ENCODE measurements at places on chromosomes 13 and 19.

DNA sequence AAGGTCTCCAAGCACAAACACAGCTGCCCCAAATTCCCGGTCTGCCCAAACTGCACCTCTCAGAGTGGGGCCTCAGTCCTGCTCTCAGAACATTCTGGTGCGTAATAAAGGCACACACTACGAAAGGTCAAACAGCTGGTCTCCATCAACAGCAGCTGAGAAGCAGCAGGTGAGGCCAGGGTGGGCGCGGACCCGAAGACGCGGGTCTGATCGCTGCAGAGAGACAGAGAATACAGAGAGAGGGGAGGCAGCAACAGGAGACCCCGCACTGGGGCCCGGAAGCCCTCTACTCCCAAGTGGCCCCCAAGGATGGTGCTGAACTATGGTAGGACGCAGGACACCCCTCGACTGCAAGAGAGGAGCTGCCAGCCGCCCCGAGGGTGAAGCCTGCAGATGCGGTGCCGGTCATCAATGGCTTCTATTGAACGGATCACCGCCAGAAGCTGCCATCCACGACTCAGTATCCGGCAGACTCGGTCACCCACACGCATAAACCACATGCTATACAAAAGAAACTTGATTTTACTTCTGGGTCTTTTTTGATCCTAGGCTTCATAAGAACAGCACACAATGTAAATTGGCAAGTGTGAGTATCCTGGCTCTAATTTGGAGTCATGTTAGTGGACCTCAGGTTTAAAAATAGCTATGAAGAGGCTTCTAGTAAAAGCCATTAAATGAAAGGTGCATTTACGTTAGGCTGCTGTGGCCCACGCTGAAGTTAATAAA lies 33.4 kb downstream of the STK24 start:
- DNase-seq: no peak

- no peak for DNase-seq
Observed at GRCh38 chr19:33689868-33690267, 68.1 kb downstream of the CHST8 start.

GRCh38 chr13:56864451-56864850 lies 276.3 kb upstream of the PRR20A start:
- DNase-seq: no peak

DNA sequence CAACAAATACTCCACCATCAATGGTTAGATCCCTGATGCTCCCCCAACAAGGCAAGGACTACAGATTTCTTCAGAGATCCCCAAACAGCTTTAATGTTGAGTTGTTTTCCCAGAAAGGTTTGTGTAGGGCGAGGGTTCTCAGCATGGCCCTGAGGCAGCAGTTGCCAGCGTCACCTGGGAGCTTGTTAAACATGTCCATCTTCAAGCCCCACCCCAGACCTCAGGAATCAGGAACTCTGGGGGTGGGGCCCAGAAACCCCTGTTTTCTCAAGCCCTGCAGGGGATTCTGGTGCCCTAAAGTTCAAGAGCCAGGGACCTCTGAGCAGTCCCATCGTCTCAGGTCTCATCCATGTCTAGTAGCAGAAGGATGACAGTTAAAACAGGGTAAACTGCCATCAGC lies 9.6 kb downstream of the EFNB2 start:
- no peak for DNase-seq

DNA sequence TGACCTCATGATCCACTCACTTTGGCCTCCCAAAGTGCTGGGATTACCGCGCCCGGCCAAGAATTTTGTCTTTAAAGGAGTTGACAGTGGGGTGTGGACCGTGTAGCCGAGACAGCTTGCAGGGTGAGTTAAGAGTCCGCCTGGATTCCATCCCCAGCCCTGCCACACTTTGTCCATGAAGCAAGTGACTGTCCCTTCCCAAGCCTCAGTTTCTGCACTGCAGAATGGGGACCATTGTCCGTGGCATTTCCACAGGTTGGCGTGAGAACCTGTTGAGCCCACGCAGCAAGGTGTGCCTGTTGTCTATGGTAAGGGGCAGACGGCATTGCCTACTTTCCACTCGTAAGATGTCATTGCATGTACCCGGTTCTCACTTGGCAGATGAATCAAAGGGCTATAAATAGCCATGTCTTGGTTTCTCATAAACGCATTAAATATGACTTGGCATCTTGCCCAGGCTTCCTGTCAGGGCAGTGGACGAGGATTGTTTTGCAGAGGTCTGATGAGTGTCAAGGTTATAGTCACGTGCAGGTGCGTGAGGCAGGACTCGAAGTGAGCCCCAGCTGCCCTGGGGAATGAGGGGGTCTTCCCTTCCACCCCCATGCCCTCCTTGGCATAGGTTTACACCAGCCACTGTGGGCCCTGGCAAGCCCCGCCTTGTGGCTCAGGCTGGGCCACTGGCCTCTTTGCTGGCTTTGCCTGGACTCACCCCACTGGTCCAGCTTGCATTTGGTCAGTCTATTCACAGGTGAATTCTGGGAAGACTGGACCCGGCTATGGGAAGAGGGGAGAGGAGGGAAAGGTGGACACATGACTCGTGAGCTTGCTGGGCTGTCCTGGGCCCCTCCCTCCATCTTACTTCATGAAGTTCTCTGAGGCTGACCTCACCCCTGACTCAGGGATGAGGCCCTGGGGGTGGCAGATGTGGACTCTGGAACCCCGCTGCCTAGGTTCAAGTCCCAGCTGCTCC lies 14.6 kb downstream of the FAM187B start:
- DNase-seq: no peak

- DNase-seq: no peak
Observed at GRCh38 chr13:99403458-99403971, 96.3 kb upstream of the GPR183 start.

- DNase-seq: no peak
Observed at GRCh38 chr13:110431425-110432294, 124.6 kb downstream of the COL4A2 start.

- DNase-seq: no peak
Observed at GRCh38 chr13:83007226-83007625, 875.0 kb downstream of the SLITRK1 start.

DNA sequence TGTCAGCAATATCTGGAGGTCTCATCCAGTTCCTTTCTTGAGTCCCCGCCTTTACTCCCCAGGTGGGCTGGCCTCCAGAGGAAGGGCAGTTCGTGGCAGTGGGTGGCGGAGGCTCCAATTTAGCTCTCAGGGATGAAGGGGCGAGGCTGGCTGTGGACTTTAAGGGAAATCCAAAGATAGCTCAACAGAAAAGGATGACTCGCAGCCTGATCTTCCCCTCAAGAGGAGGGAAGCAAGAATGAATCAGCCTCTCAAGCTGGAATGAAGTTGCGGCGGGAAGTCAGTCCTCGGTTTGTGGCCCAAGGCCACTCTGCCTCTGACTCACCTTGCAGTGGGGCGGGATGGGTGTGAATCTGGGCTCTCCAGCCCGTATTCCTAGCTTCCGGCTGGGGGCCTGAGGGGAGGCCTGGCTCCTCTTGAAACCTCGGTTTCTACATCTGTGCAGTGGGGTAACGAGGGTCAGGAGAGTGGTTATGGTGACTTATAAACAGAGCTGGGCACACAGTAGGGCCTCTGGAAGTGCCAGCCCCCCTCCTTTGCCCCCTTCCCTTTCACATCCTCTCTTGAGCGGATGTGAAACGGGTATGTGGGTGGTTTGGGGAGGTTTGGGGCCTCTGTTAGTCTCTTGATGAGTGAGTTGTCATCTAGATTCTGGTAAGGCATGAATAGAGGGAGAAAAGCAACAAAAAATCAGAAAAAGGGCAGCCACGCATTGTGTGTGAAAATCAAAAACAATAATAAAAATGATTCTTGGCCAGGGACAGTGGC lies 10.5 kb upstream of the SMG9 start:
- DNase-seq: no peak

DNA sequence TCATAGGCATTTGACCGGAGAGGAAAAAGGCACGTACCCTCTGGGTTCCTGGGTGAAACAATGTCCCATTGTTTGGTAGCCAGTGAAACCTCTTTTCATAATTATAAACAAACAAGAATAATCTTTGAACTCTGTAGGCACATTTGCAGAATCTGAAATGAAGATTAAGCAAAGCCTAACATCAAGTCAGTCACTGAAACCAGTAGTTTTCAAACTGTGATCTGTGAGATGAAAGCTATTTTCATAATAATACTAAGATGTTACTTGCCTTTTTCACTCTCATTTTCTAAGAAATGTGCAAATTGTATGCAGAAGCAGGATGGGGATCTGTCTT lies 105.4 kb downstream of the WDFY2 start:
- no peak for DNase-seq

DNA sequence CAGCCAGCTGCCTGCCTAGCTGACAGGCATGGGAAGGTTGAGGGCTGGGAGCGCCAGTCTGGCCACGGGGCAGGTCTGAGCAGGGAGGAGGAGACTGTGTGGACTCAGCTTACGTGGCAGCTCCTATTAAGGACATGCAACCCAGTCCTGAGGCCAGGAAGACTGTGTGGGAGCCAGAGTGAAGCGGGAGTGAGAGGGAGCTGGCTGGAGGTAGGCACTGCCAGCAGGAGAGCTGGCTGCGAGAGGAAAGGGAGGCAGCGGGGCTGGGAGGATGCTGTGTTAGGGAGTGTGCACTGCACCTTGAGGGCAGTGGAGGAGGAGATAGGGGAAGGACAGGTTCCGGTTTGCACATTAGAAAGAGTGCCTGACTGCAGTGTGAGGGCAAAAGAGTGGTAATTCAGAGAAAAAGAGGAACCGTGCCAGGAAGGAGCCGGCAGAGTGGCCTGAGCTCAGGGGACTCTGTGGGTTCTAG lies 99.2 kb downstream of the SLC7A1 start:
- DNase-seq: no peak

DNA sequence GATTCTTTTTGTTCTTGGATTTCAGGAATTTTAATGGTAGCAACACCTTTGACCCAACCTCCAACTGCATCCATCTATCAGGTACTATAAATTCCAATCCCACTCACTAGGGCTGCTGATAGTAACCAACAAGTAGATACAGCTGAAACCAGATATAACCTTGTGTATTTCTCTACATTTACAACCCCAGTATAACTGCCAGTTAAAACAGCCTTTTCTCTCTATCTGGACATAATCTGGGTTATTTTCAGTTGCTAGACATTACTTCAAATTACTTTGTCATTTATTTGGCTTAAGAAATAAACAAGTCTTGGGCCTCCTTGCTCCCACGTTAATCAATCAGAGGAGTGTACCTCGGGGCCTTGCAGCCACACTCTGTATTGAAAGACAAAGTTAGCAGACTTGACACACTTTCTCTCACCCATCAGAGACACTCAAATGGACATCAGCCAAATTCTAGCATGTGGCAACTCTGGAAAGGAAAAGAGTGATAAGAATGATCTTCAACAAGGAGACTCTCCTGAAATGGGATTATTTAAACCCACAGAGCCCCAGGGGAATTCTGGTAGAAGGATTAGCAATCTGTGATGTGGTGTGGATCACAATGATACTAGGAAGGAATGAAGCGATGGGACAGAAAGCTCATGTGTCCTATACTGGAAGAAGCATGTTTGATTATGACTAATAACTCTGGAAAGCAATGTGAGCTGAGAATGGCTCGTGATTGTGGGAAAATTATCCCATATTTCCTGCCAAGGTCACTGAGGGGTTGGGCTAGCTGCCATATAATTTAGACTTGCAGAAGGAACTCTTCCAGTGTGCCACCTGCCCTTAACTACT lies 157.5 kb downstream of the FLT1 start:
- no peak for DNase-seq

DNA sequence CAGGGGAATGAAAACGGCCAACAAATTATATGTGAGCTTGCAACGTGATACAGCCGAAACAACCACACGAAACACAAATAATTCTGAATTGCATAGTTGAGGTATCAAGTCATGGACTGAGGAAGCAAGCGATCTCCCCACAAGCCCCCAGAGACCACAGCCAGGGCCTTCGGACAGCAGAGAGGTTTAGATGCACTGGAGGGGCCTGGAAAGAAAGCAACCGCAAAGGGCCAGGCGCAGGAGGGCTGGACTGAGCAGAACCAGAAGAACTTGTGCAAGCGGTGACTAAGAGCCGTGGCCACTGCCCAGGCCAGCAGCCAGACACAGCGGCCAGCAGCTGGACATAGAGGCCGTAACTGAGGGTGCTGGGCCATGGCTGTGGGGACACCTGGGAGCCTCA lies 131.4 kb downstream of the TNFRSF19 start:
- DNase-seq: no peak
